H4 (cell line): ENCODE measurements at places on chromosomes 13 and 19.
A peak's percentile ranks its signal among the peaks of the same experiment; 100 is the strongest.

DNA sequence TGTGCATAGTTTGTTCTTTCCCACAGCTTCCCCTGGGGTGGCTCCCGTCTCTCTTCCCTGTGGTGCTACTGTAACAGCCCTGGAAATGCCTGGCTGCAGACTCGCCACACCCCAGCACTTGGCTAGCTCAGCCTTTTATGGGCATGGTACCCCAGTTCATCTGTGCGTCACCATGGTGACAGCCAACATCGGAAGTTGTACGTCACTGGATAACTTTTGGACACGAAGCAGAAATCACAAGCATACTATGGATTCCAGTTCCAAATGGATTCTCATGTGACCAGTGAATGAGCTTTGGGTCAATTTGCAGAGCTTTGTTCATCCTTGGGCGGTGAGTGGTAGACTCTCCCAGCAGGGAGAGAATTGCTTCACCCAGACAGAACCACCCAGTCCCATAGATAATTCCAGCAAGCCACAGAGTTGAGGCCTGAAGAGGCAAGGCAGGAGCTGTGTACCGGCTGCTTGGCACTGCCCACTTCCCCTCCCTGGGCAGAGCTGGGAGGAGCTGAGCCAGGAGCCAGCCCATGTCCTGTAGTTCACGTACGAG lies 54.4 kb downstream of the COL4A2 start:
- no peak for DNase-seq

DNA sequence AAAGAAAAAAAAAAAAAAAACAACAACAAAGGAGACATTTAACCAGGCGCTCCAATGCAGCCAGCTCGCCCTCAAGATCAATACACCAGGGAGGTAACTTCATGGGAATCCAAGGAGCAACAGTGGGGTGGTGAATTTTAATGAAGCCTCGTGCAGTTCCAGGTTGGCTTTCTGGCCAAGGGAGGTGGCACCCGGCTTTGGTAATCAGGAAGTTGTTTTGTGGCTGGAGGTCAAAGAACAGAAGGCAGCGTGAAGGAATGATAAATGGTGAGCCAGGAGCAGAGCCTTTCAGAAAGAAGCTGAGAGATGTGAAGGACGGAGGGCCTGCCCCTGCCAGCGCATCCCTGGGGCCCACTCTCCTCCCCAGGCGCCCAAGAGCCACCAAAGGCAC lies 188.2 kb upstream of the TSC22D1 start:
- DNase-seq: no peak

- no peak for DNase-seq
Measured at GRCh38 chr13:113648216-113648610, 9.8 kb downstream of the ATP4B start.

DNA sequence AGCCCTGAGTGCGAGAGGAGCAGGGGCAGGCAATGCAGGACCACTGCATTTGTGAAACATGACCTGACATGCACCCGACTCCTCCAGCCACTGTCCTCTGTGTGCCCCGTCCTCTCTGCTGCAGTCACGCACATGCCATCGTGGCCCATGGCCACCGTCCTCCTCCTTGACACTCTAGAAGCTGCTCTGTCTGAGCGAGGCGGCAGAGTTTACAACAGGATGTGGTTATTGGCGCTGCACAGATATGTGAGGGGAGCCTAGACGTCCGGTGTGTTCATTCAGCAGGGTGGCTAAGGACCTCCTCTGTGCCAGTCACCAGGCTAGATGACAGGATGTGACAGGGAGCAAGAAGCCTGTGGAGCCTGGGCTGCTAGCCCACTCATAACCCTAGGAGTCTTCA lies 277.8 kb downstream of the FOXO1 start:
- peak; percentile 88 for DNase-seq

DNA sequence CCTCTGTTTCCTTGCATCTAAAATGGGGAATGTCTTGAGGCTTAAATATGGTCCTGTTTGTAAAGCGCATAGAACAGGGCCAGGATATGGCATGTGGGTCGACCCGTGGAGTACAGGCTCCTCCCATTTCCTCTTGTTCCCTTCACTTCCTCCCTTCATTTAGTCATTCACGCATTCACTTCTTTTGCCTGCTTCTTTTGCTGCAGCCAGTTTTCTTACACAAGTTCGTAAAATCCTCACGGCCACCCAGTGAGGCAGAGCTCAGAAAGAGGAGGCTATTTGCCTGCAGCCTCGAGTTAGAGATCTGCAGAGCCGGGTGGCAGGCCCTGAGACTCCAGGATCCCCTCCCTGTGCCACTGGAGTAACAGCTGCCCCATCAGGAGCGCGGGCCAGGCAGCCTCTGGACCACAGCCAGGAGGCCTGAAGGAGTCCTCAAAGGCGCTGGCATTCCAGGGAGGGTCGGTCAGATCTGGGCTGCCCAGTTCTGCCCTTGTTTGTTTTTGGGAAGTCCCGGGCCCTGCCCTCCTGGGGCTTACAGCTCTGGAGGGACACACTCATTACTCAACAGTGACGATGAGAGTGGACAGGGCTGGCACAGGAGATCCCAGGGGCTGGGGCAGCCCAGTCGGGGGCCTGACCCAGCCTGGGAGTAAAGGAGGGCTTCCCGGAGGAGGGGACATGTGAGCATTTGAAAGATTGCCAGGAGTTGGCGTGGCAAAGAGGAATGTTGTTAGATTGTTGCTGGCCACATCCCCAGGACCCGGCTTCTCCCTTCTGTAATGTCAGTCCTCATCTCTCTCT lies 4.6 kb downstream of the PPP5C start:
- no peak for DNase-seq

- DNase-seq: no peak
Measured at GRCh38 chr19:22622901-22623840, 11.0 kb upstream of the ZNF492 start.
